ENCODE measurements at places on chromosomes 12 and 14.

DNA sequence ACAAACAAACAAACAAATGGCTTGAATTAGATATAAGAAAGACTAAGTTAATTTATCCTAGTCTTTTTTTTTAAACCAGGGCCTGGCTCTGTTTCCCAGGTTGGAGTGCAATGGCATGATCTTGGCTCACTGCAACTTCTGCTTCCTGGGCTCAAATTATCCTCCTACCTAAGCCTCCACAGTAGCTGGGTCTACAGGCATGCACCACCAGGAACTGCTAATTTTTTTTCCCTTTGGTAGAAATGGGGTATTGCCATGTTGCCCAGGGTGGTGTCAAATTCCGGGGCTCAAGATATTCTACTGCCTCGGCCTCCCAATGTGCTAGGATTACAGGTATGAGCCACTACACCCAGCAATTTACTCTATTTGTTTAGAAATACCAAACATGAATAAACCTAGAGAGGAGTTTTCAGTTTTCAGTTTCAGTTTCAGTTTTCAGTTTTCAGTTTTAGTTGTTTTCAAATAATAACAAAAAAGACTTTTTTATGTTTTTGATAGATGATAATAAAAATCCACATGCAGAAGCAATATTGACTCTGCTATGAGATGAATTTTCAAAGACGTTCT is 817.0 kb downstream of the FLRT2 start:
- DNase-seq, result no peak

DNA sequence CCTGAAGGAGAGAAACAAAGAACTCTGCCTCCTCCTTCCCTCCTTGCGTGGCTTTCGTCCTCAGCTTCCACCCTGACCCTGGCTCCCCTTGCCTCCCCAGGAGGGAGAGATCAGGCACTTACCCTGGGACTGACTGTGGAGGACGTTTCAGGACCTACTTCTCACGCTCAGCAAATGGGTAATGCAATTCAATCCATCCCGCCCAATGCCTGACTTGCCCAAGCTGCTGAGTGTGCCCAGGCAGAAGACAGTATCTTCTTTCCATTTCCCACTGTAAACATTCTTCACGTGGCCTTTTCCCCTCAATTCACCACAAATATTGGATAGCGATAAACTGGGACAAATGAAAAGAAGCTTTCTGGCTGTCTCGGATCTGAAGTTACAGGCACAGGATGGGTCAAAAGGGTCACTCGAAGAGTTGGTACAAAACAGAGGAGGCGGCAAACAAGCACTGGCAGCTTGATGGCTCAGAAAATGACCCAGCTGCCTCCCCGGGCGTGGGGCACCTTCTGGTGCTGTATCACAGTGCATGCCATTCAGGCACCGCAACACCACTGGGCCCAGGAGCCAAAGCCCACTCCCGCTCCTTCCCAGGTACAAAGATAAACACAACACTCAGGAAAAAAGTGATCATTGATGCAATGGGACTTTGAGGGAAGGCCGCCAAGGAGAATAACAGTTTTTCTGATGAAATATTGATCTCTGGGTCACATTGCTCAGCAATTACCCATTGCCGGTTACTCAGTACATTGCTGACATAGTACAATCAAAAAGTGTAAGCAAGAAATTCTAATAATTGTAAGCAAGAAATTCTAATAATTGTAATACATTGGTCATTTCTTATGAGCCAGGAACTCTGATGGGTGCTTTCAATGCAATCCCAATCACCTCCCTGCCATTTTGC is 65.8 kb downstream of the TRIM9 start:
- DNase-seq, result no peak

- no peak for DNase-seq
Observed at GRCh38 chr12:131365821-131366260, 345.0 kb upstream of the SFSWAP start.

DNA sequence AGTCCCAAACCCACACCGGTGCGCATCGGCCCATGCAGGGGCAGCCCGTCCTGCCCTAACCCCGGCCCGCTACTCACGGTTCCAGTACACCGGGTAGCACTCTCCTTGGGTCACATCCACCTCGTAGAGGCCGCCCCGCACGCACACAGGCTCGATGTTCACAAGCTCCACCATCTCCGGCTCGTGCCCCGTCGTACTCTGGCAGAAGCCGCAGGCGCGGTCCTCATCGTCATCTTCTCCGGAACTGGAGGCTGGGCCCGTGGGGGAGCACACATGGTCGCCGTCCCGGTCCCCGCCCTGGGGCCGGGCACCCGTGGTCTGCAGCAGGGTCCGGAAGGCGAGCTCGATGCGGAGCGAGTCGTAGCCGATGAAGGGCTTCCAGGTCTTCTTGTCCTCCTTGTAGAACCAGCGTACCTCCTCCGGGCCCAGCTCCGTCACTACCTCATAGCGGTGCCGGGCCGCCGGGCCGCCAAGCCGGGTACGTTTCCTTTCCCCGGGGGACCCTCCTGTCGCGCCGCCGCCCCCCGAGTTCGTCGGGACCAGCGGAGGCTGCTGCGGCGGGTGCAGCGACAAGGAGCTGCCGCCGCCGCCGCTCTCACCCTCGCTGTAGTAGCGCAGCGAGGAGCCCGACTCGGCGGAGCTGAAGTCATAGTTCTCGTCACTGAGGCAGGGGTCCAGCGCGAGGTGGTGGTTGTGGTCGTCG is 788 bp downstream of the DDHD1 start:
- DNase-seq, result peak; percentile 54

DNA sequence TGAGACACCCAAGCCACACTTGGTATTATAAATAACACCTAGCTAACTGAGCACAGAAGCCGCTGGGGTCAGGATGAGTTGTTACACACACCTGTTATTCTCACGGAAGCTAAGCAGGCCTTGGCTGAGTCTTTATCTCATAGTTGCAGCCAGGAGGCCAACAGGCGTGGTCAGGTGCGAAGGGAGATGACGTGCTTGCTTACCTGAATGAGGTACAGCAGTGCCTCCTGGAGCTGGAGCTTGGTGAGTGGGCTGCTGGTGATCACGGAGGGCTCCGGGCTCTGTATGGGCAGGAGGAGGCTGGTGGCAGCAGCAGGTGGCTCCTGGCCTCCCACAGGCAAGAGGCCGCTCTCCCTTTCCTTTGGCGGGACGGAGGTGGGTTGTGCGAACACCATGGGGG is 30.4 kb upstream of the CACNA2D4 start:
- no peak for DNase-seq

GRCh38 chr12:66739940-66740651 is 61.2 kb upstream of the GRIP1 start:
- no peak for DNase-seq

DNA sequence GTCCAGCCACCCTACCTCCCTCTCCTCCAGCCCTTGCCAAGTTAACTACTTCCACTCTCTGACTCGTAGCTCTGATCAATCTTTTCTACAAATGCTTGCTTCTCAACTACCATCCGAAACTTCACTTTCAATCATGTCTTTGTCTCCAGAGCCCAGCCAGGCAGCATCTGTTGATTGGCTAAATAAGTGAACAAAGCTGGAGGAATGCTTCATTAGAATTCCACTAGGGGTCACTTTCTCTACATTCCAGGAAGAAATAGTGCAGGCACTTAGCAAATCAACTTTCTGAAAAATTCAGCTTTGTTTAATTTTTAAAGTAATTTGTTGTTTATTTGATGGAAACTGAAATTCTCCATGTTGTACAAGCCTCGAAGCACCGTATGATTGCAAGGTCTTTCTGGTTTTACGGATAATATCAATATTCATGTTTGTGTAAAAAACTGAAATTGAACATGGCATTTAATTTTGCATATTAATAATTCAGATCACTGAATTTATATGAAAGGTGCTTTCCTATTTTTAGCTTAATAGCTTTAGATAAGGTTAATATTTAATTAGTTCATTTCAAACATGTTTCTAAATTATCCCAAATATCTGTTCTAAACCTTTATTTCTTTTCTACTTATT is 32.4 kb upstream of the HELB start:
- peak; percentile 60 for DNase-seq

DNA sequence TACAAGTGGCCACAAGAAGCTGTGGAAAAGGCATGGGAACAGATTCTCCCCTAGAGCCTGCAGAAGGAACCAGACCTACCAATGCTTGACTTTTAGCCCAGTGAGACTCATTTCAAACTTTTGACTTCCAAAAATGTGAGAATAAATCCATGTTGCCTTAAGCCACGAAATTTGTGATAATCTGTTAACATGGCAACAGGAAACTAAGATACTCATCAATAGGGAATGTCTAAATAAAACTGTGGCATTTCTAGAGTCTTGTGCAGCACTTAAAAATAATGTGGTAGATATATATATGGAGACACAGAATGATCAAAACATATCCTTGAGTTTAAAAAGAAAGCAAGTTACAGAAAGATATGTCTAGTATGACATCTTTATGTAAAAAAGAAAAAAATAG is 12.0 kb downstream of the HECTD4 start:
- no peak for DNase-seq

DNA sequence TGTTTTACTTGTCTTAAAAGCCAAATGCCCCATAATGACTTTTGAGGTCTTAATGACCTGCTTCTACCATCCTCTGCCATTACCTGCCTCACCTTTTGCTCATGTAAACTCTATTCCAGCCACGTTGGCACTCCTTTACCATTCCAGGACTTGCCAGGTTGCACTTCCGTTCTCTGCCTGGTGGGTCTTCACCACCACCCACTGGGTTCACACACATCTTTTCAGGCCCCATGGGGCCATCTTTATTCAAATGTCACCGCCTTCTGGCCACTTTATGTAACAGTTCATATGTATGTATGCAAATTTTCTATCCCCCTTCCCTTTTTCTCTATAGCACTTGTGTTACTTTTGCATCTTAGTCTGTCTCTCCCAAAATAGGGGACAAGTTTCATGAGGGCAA is 57.7 kb downstream of the ATP2A2 start:
- DNase-seq, result no peak

DNA sequence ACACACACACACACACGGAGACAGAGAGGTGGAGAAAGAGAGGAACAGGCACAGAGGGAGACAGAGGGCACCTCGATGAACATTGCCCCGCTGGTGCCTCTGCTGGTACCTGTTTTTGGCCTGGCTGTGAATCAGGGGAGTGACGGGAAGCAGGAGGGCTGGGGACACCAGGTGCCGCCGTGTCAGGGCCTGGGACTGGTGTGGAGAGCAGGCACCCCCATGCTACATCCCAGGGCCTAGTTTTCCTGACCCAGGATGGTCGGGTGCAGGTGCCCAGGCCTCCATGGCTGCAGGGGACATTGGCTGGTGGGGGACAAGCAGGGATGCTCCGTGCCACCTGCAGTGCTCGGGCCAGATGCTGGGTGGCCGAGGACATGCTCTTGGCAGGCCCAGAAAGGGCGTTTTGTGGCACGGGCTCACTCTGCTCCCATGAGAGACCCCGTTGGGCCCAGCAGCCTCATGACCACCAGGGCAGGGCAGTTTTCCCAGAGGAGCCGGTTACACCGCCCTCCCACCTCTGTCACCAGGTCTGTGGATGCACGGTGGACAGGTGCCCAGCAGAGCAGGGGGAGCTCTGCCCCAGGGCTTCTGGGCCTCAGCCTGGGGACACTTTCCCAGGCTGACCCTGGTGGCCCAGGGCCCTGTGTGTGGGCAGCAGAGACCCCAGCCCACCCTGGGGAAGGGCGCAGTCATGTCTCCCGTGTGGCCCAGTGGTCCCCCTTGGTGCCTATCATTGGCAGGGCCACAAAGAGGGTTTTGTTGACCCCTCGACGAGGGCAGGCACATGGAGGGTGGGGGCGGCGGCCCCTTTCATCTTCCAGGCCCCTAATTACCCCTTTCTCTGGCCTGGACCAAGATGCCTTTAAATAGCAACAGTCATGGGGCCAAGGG is 207.5 kb upstream of the RTL1 start:
- no peak for DNase-seq

DNA sequence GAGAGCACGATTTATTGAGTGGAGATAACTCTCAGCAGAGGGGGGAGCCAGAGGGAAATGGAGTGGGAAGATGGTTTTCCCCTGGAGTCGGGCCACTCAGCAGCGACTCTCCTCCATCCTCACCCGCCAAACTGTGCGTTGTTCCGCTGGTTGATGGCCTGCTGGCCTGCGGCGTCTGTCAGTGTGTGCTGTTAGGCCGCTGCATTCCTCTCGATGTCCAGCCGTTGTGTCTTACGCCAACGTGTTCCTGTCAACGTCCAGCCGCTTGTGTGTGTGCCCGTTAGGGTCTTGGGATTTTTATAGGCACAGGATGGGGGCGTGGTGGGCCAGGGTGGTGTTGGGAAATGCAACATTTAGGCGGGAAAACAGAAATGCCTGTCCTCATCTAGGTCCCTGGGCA is 69.2 kb downstream of the PTPRQ start:
- DNase-seq, result no peak

DNA sequence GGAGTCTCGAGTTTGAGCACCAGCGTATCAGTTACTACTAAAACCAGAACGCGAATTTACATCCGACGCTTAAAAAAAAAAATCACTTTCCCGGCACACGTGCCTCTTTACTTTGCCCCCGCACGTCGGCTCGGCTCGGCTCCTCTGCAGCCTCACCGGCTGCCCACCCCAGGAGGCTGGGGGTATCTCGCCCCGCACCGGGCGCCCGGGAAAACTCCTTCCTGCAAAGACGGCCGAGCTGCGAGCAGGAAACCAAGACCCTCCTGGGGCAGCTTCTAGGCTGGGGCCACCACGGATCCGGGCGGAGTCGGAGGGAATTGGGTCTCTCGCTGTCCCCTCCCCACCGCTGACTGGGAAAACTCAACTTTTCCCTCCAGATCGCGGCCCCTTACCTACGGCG is 610 bp downstream of the VSIG10 start:
- no peak for DNase-seq

DNA sequence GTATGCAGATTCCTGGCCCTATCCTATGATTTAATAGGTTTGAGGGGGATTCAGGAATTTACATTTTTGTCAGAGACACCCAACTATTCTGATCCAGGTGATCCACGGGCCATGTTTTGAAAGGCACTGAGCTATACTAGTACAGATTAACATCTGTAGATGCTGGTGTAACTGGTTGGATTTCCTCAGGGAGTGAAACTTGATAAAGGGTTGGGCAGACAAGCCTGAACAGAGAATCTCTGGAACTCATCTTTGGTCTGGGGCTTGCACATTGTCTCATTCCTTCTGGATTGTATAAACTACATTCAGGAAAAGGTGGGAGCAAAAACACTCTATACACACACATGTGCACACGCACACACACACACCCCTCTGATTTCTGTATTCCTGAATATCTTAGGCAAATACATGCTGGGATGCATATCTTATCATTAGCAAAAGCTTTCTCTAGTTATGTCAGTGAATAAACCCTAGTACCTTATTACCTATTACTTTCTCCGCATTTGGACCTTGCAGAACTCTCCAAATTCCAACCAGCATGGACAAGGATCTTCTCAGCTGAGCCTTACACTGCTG is 104.6 kb downstream of the SLC38A1 start:
- no peak for DNase-seq

GRCh38 chr14:95237121-95237957 is 80.0 kb upstream of the DICER1 start:
- DNase-seq, result no peak

- DNase-seq, result no peak
Observed at GRCh38 chr14:39972704-39973103, 540.5 kb upstream of the FBXO33 start.

GRCh38 chr14:65103150-65103760 is 938 bp upstream of the MAX start:
- peak; percentile 29 for DNase-seq

DNA sequence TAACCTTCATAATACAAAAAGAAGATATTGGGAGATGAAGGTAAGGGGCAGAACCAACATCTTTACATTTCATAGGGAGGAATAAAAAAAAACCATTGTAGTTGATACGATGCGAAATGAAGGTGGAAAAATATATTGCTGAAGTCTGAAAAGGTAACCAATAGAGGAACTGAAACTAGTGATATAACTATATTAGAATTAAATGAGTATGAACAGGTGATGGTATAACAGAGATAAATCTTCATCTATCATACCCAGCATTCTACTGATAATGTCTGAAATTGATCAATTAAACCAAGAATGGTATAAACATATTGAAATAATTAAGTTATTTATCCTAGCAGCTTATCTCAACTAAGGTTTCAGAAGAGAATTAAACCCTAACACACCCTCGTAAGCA is 332.1 kb downstream of the NELL2 start:
- no peak for DNase-seq

Measured in hepatocyte (in vitro differentiated cells).